ENCODE measurements at places on chromosomes 7 and 10.
A peak's percentile ranks its signal among the peaks of the same experiment; 100 is the strongest.

GRCh38 chr7:94655848-94656657 is at the start of gene SGCE:
Gene SGCE, minus strand, starts transcription at chr7:94656133. Its CDS starts 35 bp downstream, at chr7:94656098.
- DNase-seq = peak; percentile 31

DNA sequence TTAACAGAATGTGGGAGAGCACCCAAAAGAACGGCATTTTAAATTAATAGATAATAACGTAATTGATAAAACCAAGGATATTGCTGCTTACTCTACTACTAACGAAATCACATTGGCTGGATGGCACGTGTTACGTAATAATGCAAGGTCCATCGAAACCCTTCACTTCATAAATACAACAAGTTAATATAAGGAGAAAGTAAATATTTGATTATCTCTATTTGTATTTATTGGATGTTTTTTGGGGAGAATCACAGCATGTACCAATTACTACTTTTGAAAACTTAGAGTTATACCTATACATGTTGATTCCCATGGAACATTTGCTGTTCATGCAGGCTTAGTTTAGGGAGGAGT is 1.6 kb downstream of the PRKG1 start:
- DNase-seq = no peak

DNA sequence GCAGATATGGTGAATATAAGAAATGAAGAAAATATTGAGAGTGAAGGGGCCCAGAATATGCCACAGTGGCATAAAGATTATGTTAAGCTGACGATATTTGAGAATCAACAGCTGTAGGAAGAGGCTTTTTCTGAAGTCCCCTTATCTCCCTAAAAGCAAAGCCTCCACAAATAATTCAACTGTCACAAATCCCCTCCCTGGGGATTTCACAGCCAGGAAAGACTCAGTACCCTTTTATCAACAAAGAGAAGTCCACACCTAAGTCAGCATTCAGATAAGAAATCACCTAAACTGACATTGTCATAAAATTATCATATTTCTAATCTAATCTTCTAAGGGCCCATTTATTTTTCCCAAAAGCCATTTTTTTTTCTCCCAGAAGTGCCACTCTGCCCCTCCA is 284.9 kb upstream of the VWC2 start:
- no peak for DNase-seq

DNA sequence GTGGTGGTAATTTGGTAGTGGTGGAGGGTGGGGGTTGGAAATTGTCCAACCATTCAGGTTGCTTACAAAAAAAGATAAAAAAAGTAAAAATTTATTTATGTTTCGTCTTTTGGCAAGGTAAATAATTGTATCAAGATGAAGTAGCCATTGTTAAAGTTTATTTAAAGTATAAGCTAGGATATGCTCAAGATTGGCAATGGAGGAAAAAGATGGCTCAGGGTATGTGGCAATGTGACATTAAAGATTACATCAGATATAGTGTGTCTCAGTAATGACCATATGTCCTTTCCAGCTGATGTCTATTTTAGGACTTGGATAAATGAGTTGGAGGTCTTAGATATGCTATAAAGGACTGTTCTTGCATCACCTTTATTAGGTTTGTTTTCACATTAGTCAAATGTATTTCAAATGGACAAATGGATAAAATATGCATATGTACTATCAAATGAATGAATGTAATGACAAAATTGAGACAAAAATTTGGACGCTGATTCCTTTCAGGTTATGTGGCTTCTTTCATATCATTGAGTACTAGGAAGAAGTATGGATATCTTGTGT is 60.9 kb downstream of the ST7 start:
- no peak for DNase-seq

DNA sequence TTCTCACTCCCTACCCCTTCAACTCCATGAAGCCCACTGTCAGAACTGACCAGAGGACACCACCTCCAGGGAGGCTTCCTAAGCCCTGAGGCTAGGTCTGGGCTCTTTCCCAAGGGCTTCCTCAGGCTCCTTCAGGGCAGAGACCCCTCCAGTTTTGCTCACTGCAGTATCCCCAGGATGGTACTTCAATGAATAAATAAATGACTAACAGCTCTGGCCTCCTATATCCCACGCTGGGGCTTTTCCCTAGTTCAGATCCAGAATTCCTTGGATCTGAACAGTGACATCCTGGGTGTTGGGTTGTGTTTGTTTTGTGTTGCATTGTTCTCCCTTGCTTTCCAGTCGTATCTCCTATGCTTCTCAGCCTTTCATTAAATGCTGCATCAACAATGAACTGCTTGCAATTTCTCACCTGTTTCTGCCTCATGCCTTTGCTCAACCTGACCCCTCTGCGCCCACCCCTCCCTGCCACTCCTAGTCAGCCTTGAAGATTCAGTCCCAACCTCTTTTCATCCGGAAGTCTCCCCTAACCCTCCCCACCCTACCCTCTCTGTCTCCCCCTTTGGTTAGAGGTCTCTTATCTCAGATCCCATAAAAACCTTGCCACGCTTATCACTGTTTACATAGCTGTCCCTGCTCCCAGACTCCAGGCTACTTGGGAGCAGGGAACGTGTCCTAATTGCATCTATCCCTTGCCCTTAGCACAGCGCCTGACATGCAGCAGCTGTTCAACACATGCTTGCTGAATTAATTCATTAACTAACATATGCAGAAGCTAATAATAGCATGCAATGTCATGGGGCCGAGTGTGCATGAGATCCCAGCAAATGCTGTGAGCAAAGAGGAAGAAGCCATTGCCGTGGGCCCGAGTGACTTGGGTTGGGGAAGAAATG is 41.7 kb downstream of the PPP1R3C start:
- DNase-seq = no peak

- DNase-seq = no peak
Measured at GRCh38 chr7:158728911-158729645, 24.5 kb upstream of the NCAPG2 start.

DNA sequence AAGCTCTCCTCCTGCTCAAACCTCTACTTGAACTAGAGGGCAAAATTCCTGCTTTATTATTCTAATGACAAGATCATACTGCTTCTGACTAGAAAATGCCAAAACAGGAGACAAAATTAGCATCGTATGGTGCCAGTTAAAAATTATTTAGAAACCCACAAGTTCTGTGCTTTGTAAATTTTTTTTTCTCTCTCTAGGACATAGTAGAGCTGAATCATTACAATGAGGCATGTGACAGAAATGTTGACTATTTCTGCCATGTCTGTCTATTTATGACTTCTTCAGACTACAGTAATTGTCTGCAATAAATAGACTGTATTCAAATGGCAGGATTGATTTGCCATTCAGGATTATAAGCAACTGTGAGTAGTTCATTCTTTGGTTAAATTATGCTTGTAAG is 335.8 kb downstream of the PRPF18 start:
- no peak for DNase-seq

GRCh38 chr7:1590476-1590875 is 20.6 kb upstream of the PSMG3 start:
- DNase-seq = no peak

DNA sequence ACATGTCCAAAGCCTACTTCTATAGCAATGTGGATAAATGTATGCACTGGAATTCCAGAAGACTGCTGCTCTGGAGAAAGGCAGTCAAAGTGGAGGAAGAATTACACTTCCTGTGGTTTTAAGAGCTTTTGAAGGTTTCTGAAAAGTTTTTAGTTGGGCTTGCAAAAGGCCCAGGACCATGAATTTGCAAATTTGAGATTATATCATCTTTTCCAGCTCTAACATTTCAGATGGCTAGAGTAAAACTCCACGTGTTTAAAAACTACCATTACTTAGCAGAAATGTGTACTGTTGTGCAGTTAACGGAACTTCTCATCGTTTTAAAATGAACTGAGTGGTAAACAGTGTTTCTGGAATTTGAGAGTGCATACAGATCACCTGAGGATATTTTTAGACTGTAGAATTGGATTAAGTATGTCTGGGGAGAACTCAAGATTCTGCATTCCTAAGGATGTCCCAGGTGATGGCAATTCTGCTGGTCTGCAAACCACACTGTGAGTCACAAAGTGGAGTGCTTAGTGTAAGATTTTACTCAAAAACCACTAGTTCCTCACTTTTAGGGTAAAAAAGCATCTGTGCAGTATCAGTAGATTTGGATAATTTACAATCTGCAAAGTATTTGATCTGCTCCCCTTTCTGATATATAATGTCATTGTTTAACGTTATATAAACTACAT is 32.9 kb upstream of the CCDC71L start:
- no peak for DNase-seq

DNA sequence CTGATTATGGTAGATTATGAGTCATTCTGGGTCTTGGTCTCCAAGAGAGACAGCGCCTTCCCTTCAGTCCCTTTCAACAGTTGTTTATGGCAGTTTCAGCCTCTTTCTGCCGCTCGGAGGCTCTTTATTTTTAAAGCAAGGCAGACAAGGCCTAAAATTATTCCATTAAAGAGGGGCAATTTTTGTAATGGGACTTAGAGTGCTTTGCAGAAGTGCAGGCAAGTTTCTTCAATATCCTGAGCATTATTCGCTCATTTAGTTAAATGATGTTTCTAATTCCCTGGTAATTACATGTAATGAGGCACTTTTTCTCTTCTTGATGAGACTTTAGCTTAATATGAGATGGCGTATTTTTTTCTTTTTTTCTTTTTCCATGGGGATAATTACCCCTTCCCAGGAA is 33.6 kb downstream of the BUB3 start:
- no peak for DNase-seq

DNA sequence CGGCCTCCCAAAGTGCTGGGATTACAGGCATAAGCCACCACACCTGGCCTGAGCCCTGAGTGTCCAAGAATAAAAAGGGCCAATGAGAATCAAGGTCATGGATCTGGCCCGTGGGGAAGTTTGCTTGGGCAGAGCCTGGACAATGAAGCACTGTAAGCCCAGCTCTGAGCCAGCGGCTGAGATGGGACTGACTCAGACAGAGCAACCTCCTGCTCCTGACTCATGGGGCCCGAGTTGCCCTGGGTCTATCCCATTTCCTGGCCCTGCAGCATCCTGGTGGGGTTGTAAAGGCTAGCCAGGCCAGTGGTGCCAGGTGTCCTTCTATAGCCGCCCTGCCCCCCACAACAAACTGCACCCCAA is 5.2 kb upstream of the MYH16 start:
- DNase-seq = peak; percentile 45

- DNase-seq = no peak
Measured at GRCh38 chr7:155533120-155533826, 13.1 kb downstream of the CNPY1 start.

DNA sequence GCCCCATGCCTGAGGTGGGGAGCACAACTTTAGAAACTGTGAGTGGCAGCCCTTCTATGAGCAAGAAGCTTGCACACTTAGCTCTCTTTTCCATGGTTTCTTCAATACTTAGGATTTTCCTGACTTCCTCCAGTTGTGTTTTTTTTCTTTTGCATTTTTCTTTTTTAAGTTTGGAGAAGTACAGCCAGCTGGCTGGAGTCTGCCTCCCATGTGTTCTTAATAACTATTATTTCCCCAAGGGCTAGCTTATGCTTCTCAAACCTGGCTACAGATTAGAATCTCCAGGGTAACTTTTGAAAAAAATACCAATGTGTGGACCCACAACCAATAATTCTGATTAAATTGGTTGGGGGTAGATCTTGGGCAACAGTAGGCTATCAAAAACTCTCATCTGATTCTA is 37.4 kb upstream of the MEOX2 start:
- DNase-seq = no peak

GRCh38 chr10:110192552-110192951 is 14.9 kb upstream of the MXI1 start:
- no peak for DNase-seq

GRCh38 chr10:93150990-93151547 is 77.4 kb downstream of the CYP26A1 start:
- no peak for DNase-seq

DNA sequence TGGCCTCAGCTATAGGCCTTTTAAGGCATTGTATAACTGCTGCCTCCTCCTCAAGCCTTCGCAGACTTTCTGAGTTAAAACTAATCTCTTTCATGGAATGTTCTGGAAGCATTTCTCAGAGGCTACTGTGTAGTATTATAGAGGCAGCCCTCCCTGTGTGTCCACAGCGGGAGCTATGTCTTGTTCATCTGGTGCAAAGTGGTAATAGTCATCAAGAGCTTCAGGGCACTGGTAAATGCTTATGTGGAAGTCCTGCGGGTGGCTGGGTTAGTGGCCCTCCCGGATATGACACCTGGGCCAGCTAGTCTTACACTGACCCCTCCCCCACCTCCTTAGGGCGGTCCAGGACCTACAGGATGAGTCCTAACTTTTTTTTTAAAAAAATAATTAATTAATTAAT is 2.2 kb upstream of the ABHD11 start:
- no peak for DNase-seq

- DNase-seq = no peak
Measured at GRCh38 chr7:135683609-135684008, 21.3 kb downstream of the STMP1 start.

DNA sequence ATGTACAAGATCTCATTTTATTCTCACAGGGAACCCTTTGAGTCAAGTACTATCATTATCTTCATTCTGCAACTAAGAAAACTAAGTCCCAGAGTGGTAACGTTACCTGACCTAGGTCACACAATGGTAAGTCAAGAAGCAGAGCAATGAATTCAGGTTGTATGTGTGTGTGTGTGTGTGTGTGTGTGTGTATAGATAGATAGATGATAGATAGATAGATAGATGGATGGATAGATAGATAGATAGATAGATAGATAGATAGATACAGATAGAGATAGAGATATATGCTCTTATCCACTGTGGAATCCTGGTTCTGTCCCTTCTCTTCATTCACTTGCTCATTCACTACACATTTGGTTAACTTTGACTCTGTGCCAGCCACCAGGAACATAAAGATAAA is 29.8 kb downstream of the ASAH2 start:
- DNase-seq = no peak

- DNase-seq = no peak
Measured at GRCh38 chr10:125155101-125155500, 5.3 kb downstream of the CTBP2 start.

GRCh38 chr10:114825513-114826253 is 4.1 kb downstream of the FHIP2A start:
- DNase-seq = peak; percentile 65

DNA sequence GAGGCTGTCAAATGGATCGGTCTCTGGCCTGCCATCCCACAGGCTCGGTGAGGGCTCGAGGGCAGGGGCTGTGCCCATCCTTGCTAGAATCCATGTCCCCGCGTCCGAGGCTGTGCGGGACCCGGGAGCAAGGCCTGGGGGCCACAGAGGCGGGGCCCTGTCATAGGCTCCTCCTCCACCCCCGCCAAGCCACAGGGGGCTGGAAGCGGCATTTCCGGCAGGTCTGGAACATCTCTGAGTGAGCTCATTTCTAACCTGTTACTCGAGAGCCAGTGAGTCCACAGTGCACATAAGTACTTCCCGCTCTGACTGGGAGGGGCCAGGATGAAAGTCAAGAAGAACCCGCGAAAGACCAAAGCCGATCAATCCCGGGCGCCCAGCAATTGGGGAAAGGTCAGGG is 57.6 kb downstream of the NKX6-2 start:
- DNase-seq = no peak

GRCh38 chr10:119339109-119339508 is 131.7 kb downstream of the GRK5 start:
- DNase-seq = no peak

- no peak for DNase-seq
Measured at GRCh38 chr10:126716366-126716765, 45.9 kb upstream of the C10orf90 start.

DNA sequence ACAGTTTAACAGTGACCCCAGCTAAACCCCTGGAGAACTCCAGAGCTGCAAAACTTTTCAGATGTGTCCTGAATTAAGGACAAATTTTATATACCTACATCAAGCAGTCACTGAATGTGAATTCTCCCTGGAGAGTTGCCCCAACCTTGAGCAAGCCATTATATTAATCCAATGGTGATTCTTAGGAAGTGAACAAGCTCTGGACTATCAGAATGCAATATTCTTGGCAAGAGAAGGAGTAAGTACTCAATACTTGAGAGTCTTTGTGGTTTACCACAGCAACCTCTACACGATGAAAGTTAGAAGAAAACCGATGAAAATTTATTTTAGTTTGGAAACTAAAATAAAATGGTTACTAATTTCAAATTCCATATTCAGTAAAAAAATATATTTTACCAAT is 19.3 kb upstream of the ZNF365 start:
- no peak for DNase-seq

Data from HS-5 (cell line).